ENCODE measurements at places on chromosomes 2 and 18.

- DNase-seq = no peak
Observed at GRCh38 chr2:191936882-191937405, 90.1 kb upstream of the CAVIN2 start.

GRCh38 chr18:2908166-2908945 is 61.5 kb downstream of the EMILIN2 start:
- DNase-seq = no peak

GRCh38 chr2:219118504-219118903 is 42.1 kb downstream of the NHEJ1 start:
- DNase-seq = no peak

DNA sequence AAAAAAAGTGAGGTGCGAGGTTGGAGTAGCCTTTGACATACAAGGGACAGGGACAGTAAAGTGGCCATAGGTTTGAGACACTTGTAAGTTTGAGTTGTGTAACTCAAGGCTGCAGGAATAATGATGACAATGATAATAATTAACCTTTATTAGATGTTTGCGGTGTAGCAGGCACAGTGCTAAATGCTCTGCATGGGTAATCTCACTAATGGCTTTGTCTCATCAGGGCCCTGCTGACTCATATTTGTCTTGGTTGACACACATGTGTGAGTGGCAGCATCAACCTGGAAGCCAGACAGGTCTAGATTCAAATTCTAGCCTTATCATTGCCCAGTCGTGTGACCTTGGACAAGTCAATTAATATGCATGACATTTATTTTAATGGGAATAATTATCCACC is 126.2 kb downstream of the FSHR start:
- no peak for DNase-seq

- no peak for DNase-seq
Observed at GRCh38 chr2:240503848-240504247, 53.9 kb downstream of the ANKMY1 start.

DNA sequence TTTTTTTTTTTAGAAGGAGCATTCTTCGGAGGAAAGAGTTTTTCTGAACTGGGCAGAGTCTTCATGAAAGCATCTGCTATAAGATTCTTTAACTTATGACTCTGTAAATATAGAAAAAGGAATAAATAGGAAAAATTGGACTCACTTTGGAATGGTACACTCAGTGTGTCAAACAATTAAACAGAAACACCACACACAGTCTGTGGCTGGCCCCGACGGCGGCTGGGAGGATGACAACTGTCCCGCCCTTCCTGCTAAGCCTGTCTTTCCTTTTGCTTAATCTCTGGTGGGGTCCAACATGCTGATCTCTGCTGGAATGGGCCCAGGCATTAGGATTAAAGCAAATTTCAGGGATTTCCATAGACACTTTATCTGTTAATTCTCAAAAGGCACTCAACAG is 12.5 kb upstream of the RAB31 start:
- no peak for DNase-seq

- DNase-seq = peak; percentile 27
Observed at GRCh38 chr18:76405681-76406356, 89.2 kb downstream of the ZNF516 start.

GRCh38 chr18:48785091-48785614 is 165.6 kb downstream of the SMAD7 start:
- no peak for DNase-seq

DNA sequence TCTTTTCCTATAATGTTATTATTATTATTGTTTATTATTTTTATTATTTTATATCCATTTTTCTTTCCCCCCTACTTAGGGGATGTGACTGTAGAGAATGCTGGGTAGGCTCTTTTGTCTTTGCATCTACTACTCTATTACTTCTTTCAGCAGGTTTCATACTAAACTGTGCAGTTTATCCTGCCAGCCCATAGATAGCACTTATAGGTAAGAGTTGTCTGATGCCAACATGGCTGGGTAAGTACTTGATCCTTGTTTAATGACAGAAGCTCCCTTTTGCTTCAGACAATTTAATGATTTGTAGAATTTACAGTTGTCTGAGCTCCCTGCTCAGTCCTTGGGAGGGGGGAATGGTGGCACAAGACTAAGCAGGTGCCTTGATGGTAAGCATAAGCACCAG is 262.9 kb upstream of the CDH2 start:
- no peak for DNase-seq

- no peak for DNase-seq
Observed at GRCh38 chr2:189297446-189297845, 117.9 kb upstream of the COL5A2 start.

DNA sequence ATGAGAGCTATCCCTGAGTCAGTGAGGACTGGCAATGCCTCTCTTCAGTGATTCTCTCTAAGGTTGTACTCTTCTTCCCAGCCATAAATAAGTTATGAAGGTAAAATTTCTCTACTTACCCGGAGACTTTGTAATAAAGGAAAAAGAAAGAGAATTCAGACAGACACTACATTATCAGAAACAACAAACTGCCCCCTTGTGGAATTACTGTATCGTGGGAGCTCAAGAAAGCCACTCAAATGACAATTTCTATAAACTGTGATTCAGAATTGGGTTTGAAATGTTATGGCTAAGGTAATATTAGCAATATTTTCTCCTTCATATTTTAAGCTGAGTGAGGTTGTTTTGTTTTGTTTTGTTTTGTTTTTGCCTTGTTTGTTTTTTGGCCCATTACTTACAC is 155.8 kb upstream of the TANK start:
- DNase-seq = peak; percentile 4

DNA sequence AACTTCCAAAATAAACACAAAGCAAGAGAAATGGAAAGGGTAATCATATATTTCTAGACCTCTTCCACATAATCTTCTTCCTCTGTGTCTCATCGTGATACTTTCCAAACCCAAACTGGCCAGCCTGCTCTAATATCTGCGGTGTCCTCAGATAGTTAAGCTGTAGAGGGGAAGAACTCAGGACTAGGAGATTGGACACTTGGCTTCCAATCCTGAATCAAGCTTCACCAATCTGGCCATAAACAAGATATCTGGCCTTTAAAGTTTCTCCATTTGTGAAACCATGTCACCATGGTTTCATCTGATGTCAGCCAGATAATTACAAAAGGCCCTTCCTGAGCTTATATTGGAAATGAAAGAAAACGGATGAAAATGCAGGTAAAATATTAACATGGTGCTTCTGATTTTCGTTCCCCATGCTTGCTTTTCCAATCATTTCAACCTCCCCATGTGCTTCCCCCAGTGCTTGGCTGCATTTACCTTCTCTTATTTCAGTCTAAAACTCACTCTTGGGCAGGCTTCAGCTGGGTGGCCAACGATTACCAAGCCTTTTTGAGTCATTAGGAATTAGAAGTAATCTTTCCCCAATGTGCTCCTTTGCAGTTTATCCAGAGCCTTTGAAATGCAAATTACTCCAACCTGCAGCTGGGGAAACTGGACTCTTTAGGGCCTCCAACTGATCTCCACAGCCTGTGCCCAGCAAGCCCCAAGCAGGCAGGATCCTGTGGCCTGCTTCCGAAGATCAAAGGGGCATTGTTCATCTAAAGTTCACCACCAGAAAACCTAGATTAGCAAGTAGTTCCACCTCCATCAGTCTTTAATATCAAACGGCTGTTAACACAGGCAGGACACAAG is 44.5 kb upstream of the MYCN start:
- DNase-seq = no peak

GRCh38 chr18:50629148-50629631 is 69.3 kb downstream of the MAPK4 start:
- DNase-seq = no peak

DNA sequence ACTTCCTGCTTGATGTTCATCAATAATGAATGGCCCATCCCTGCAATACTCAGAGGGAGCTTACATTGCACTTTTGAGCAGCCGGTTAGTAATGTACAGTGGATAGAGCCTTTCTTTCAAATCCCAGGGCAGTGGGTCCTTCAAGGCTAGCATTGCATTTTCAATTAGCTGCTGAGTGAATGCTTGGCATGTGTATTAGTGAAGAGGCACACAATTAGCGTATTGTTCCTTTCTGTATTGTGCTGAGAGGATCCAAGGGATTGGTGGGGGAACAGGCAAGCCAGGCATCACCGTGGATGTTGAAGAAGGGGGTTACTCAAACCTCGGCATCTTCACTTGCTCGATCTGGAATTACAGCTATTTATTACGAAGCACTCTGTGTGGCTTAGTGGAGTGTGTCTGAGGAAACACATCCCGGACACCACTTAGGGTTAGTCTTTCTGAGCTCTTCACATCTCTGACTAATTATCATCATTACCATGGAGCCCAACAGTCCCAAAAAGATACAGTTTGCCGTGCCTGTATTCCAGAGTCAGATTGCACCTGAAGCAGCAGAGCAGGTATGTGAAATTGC is at the start of gene PPP1R1C:
PPP1R1C (plus strand) TSS at position 222 of the 574 bp plus-strand sequence; CDS start at position 480, 258 bp downstream.
- DNase-seq = no peak

DNA sequence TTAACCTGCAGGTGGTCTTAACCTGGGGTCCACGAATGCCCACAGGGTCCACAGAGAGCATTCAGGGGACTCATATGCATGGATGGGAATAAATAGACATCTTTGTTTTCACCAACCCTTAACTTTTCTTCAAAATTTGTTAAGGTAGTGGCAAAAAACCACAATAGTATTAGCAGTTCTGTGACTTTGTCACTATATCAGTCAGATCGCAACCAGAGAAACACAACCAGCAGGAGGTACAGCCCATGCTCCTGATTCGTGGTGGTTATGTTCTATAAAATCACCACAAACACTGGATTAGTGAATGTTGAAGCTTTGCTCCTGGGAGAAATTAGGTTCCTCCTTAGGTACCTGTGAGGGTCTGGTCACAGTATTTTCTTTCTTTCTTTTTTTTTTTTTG is 31.6 kb downstream of the B3GNT7 start:
- DNase-seq = no peak

DNA sequence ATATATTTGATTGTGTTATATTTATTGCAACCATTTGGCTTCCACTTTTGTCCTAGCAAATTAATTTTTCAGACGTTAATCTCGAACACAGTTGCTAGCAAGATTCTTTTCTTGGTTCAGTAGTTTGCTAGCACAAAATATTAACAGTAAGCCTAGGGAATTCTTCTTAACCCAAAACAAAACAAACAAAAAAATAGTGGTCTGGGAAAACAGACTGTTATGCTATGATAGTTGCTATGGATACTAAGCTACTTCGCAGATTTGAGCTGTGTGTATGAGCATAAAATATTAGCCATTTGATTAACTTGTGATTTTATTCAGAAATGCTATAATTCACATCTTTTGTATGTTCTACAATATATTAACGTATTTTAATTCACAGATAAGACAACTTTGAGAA is 541.5 kb upstream of the NETO1 start:
- DNase-seq = no peak

Data from HCT116 (cell line).